Dermis lymphatic vessel endothelial cell (primary cell): ENCODE measurements at places on chromosomes 13 and 19. TPM values are rescaled to one million over a fixed set of nuclear protein-coding genes. Genes with fewer than 3 reads are reported as not detected.

The GGN gene
- 0.11 TPM in 1 of 2 replicates, not detected in the other for total RNA-seq

The CTXN1 gene
- total RNA-seq = 0.33 and 0.77 TPM in 2 replicates

The DAND5 gene
- 0.22 and 0.34 TPM in 2 replicates for total RNA-seq

The GSK3A gene
- total RNA-seq = 9.6 and 10.2 TPM in 2 replicates

The ZNF577 gene
- total RNA-seq = 3.1 and 4.2 TPM in 2 replicates

The TINCR gene
- not detected in 2 replicates for total RNA-seq

The FGF22 gene
- 0.09 and 0.11 TPM in 2 replicates for total RNA-seq

The SLAIN1 gene
- total RNA-seq = 4.5 and 6.7 TPM in 2 replicates

The MAST3 gene
- total RNA-seq = 0.98 and 1.9 TPM in 2 replicates

The ZNF154 gene
- total RNA-seq = under 0.01 and 0.11 TPM in 2 replicates

The SLC39A3 gene
- 16.1 and 16.9 TPM in 2 replicates for total RNA-seq

The COPE gene
- 141 and 191 TPM in 2 replicates for total RNA-seq

The PLIN5 gene
- 23.5 and 27.5 TPM in 2 replicates for total RNA-seq

The NR2C2AP gene
- 6.2 and 6.7 TPM in 2 replicates for total RNA-seq

The ERFL gene
- total RNA-seq = not detected in 2 replicates

The ZNF845 gene
- 8.2 and 10.3 TPM in 2 replicates for total RNA-seq

The TMEM91 gene
- total RNA-seq = 4.4 and 4.9 TPM in 2 replicates

The ZFP28 gene
- 5.7 and 7.3 TPM in 2 replicates for total RNA-seq

The RASAL3 gene
- total RNA-seq = 11.8 and 18.0 TPM in 2 replicates

The SYNGR4 gene
- not detected in 2 replicates for total RNA-seq

The ZNF649 gene
- 7.4 and 11.0 TPM in 2 replicates for total RNA-seq

The DIRAS1 gene
- total RNA-seq = 0.17 and 0.33 TPM in 2 replicates

The C19orf67 gene
- not detected in 2 replicates for total RNA-seq

The CASP14 gene
- total RNA-seq = not detected in 2 replicates

The KIRREL2 gene
- not detected in 2 replicates for total RNA-seq

The SMIM44 gene
- total RNA-seq = not detected in 2 replicates

The GAS6 gene
- 70.7 and 84.1 TPM in 2 replicates for total RNA-seq

The CCDC169 gene
- total RNA-seq = 0.43 and 1.1 TPM in 2 replicates

The KRTDAP gene
- not detected in 2 replicates for total RNA-seq

The C5AR2 gene
- total RNA-seq = under 0.01 and 0.11 TPM in 2 replicates

The SPRY2 gene
- total RNA-seq = 14.6 and 23.3 TPM in 2 replicates

The PDX1 gene
- total RNA-seq = not detected in 2 replicates

The KMT2B gene
- total RNA-seq = 4.2 and 4.3 TPM in 2 replicates

The LHB gene
- 0.17 and 0.22 TPM in 2 replicates for total RNA-seq
